Activated T-helper 2 cell treated with anti-CD3 and anti-CD28 coated beads, Interferon-gamma antibody, Interleukin-2, Interleukin-4, amounts not matched to agents 10 μg/mL and 5 μg/mL and 100 μg/mL, durations not matched to agents 14 hours and 24 hours and 36 hours (primary cell): ENCODE measurements at places on chromosomes 2 and 18. TPM values are rescaled to one million over a fixed set of nuclear protein-coding genes. Genes with fewer than 3 reads are reported as not detected.

VWC2L gene
- total RNA-seq, result not detected in 2 replicates

ADAM23 gene
- 0.23 and 0.25 TPM in 2 replicates for total RNA-seq

CFAP210 gene
- not detected in 2 replicates for total RNA-seq

- no peaks in the 10 kb centered on the region for H3K36me3 ChIP-seq
- H3K4me3 ChIP-seq, result peak overlapping the region; percentile 86
- H3K4me1 ChIP-seq, result peaks cover 28% of the 10 kb centered on the region
These were observed 714 bp downstream of the RPIA start for GRCh38 chr2:88692187-88692586.

- H3K4me1 ChIP-seq, result peaks cover 23% of the 10 kb centered on the region
- H3K36me3 ChIP-seq, result peaks cover 82% of the 10 kb centered on the region
- no peaks in the 10 kb centered on the region for H3K27me3 ChIP-seq
These were observed 45.8 kb upstream of the RBM44 start for GRCh38 chr2:237752761-237753165.

- no peak for DNase-seq
- H3K4me1 ChIP-seq, result peaks cover 84% of the 10 kb centered on the region
- H3K27me3 ChIP-seq, result no peaks in the 10 kb centered on the region
- H3K27ac ChIP-seq, result peak overlapping the region; percentile 77
These were observed 31.9 kb downstream of the NRP2 start for GRCh38 chr2:205714058-205714776.

GRCh38 chr2:75326645-75327044 lies 127.3 kb upstream of the TACR1 start:
- no peak overlapping the region for H3K27ac ChIP-seq
- H3K36me3 ChIP-seq, result no peaks in the 10 kb centered on the region
- no peaks in the 10 kb centered on the region for H3K4me1 ChIP-seq
- no peak overlapping the region for H3K4me3 ChIP-seq
- H3K27me3 ChIP-seq, result no peaks in the 10 kb centered on the region

DNA sequence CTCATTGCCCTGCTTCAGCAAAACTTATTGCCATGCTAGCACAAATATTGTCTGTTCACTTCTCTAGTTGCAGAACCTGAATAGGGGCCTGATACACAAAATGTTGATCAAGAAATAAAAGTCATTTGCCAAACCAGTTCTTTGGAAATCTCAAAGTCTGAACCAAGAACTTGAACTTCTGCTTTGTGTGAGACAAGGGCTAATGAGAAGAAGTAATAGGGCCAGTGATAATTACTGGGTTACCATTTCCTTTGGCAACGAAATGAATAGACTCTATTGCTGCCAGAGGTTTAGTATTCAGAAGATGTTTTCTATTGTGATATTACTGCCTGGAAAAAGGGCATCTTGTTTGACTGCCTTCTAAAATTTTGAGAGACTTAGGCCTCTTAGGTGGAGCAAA lies 35.0 kb downstream of the TMEFF2 start:
- DNase-seq, result no peak
- peaks cover 11% of the 10 kb centered on the region for H3K4me1 ChIP-seq
- H3K36me3 ChIP-seq, result no peaks in the 10 kb centered on the region
- no peak overlapping the region for H3K27ac ChIP-seq

DNA sequence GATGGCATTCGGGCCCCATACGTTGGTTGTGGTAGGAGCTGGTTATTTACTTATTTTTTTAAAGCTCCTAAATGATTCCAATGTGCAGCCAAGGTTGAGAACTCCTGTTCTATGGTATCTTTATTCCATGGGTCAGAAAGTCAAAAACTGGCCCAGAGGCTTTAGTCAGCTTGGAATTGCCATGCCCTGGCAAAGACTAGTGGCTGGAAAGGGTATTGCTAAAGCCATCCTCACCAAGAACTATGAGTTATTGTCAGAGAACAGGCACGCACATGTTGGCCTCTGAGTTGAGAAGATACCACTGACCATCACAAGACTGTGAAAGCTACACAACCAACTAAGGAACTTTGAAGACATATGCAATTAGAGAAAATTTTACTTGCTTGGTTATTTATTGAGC lies 47.9 kb upstream of the ACMSD start:
- H3K27ac ChIP-seq, result no peak overlapping the region
- H3K4me3 ChIP-seq, result no peak overlapping the region
- no peaks in the 10 kb centered on the region for H3K36me3 ChIP-seq

DNA sequence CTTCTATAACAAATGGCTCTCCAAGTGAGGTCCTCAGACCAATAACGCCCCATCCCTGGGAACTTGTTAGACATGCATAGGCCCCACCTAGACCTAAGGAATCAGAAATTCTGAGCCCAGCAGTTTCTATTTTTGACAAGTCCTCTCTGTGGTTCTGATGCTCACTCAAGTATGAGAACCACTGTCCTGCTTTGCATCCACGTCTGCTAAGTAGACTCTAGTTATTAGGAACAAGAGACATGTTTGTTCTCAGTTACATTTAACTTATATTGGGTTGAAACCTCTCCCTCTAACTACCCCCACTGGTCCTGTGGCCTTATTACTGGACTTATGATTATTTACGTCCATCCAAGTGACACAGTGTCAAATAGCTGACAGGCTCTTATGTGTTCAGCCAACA lies 70.3 kb downstream of the TMEM17 start:
- H3K27me3 ChIP-seq, result peaks cover 12% of the 10 kb centered on the region
- H3K27ac ChIP-seq, result no peak overlapping the region
- no peaks in the 10 kb centered on the region for H3K4me1 ChIP-seq
- H3K36me3 ChIP-seq, result no peaks in the 10 kb centered on the region

DNA sequence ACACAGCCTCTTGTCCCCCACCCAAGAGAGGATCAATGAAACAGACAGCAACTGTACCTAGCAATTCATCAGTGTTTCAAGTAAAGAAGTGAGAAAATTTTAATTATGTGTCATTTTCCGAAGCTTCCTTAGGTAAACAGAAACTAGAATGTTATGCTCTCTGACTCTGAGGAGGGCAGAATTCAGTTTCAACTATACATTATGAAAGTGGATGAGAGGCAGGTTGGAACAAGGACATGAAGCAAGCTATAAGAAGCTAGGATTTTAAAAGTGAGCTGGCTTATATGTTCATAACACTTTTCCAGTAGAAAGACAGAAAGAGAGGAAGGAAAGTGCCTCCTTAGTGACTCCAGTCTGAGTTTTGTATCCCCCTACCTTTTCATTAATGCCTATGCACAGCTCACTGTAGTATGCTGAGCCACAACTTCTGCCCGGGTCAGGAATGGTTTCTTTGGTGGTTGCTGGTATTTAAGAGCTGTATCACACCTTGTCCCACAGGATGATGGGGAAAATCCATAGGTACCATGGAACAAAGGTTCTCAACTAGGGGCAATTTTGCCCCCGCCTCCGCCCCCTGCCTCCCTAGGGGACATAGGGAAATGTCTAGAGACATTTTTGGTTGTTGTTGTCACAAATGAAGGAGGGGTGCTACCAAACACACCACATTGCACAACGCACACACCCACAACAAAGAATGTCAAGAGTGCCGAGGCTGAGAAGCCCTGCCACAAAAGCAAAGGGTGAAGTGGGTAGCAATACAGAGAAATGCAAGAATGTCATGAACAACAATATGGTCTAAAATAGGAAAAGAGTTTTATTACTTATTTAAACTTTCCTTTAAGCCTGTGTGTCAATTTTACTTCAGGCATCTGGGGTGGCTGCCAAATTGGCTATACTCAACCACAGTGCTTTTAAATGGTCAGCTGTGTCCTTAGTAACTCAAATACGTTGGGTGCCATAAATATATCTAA lies 161.0 kb upstream of the ZFP36L2 start:
- peaks cover 31% of the 10 kb centered on the region for H3K36me3 ChIP-seq
- DNase-seq, result no peak
- peaks cover 40% of the 10 kb centered on the region for H3K4me1 ChIP-seq
- no peaks in the 10 kb centered on the region for H3K27me3 ChIP-seq
- peak overlapping the region; percentile 68 for H3K27ac ChIP-seq

DNA sequence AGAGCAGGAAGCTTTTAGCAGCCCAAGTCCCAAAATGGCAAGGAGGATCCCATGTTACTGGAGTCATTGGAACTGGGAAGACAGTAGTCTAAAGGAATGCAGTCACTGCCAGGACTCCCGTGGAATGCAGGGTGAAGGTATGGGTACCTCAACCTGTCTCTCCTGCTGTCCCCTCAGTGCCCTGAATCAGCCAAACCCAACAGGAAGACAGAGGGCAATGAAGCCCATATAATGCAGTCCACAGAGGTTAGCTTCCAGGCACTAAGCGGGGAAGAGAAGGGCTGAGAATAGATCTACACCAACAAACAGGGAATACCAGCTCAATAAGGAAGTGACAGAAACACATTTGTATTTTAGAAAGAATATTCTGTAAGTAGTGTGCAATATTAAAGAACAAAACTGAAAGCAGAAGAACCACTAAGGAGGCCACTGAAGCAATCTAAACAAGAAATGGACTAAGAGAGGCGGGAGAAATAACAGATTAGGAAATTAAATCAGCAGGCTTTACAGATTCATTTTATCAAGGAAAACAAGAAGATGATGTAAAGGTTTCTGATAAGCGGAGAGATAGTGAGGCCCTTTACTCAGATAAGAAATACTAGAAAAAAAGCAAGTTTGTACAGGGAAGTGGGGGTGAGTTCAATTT lies 8.3 kb downstream of the NEMP2 start:
- DNase-seq, result no peak
- H3K27ac ChIP-seq, result no peak overlapping the region
- no peaks in the 10 kb centered on the region for H3K27me3 ChIP-seq
- H3K36me3 ChIP-seq, result peaks cover 49% of the 10 kb centered on the region
- no peak overlapping the region for H3K4me3 ChIP-seq
- H3K4me1 ChIP-seq, result peaks cover 69% of the 10 kb centered on the region

DNA sequence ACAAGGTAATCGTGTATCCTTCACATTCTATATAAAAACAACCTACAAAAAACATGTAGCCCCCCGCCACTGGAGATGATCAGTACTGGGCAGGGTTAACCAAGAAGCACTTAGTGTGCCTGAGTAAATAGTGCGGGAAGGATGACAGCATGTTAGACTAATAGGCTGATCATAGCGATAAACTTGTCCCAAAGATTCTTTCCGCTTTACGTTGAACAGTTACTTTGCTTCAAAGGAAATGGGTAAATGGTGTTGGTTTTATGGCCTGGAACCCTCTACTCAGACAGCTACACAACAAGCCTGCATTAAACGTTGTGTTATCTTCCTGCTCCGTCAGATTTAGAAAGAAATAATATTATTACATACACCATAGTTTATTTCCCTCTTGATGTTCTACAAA lies 67.7 kb downstream of the CTAGE1 start:
- no peak for DNase-seq
- H3K27me3 ChIP-seq, result peaks cover 43% of the 10 kb centered on the region
- no peaks in the 10 kb centered on the region for H3K36me3 ChIP-seq
- H3K27ac ChIP-seq, result no peak overlapping the region
- no peak overlapping the region for H3K4me3 ChIP-seq

DNA sequence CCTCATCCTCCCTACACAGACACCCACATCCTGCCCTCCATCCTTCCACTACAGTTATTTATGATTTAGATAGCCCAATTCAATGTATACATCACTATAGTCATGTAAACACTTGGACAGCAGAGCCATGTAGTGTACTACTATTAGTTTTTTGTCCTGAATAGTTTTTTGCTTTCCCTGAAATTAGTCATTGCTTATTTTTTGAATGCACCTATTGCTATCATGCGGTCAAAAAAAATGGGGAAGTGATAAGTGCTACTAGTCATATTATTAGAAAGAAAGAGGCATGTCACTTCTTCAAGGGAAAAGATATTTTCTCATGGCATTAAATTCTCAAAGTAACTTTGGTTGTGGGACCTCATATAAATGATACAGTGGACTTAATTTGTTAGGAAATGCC lies 6.8 kb upstream of the GREB1 start:
- H3K4me3 ChIP-seq, result no peak overlapping the region
- no peaks in the 10 kb centered on the region for H3K36me3 ChIP-seq
- H3K27me3 ChIP-seq, result peaks cover 14% of the 10 kb centered on the region
- H3K27ac ChIP-seq, result no peak overlapping the region
- no peak for DNase-seq
- no peaks in the 10 kb centered on the region for H3K4me1 ChIP-seq
